ENCODE measurements at places on chromosomes 16 and 17. TPM values are rescaled to one million over a fixed set of nuclear protein-coding genes. Genes with fewer than 3 reads are reported as not detected.

IFT20 gene
- 60.8 TPM for total RNA-seq

DNA sequence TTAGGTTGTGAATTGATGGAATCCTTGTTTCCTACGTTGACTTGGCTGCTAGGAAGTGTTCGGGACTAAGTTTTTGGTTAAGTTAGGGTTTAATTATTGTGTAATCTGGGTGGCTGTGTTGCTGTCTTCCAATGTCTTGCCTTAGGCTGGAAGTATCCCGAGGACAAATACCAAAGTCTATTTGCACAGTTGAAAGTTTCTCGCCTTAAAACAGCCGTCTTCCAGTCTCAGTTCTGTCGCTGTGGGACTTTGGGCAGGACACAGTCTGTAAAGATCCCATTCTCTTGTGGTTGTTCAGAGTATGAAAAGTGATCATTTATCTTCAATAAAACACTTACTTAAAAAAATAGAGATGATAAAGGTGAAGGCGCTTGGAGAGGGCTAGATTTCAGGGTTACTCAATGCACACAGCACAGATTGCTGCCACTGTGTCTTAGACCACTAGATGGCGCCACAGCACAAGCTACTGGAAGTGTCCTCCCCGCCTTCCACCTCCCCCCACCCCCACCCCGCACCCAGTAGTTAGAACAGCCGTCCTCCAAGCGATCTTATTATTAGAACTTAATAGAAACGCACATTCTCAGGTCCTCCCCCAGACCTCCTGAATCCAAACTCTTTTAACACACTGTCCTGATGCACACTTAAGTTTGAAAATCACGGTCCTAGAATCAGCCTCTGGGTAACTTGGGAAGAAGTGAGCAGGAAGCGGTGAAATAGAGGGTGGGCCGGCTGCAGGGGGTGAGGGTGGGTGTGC, 45.8 kb downstream of the AKAP1 start:
- no peak for DNase-seq

DNA sequence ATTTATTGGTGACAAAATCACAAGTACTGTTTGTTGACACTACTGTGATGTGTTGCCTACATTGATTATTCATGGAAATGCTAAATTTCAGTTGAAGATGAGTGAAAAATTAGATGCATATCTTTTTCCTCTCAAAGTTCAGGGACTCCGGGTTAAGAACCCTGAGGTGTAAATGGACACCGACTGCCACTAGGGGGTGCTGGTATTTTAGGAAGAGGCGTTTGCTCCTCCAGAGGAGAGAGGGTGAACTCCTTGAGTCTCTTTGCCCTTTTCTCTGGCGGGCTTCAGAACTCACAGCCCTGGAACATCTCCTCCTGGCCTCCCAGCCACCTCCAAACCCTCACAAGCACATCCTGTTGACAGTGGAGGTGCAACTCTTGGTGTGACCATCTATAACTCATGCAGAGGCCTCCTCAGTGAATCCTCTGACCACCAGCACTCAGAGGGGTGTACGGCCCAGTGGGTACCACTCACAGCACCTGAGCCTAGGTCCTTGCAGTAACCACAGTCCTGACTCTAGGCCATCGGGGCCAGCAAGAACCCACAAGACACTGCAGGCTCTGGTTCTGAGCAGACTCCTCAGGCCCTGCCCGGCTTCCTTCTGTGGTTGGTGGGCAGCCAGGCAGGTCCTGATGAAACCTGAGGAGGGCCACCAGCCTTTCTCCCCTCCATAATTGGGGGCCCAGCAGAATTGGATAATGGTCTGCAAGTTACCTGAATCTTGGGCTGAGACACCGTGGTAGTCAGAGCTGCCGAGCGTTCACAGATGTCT, 26.2 kb upstream of the PIK3R5 start:
- DNase-seq = no peak

- no peak for DNase-seq
Measured at GRCh38 chr17:32349503-32349853, 479 bp upstream of the ZNF207 start.

DNA sequence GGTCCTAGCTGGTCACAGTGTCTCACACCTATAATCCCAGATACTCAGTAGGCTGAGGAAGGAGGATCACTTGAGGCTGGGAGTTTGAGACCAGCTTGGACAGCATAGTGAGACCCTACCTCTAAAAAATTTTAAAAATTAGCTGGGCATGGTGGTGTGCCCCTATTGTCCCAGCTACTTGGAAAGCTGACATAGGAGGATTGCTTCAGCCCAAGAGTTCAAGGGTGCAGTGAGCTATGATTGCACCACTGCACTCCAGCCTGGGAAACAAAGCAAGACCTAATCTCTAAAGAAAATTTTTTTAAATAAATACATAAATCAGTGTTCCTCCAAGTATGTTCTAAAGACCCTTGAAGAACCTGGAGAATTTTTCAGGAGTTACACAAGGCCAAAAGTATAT, 50.6 kb upstream of the GNAO1 start:
- no peak for DNase-seq

GRCh38 chr17:65231662-65232335, 94.6 kb downstream of the RGS9 start:
- DNase-seq = no peak

EXOC3L1 gene
- 15.6 TPM for total RNA-seq

MMP25 gene
- 41.4 TPM for total RNA-seq

- peak; percentile 95 for DNase-seq
Measured at GRCh38 chr16:726438-727290, at the start of the genes CCDC78 and HAGHL. TSS of gene CCDC78 (minus strand) at chr16:726443. CDS start at chr16:726367, 76 bp downstream. TSS of gene HAGHL (plus strand) at chr16:727106. CDS start at chr16:727510, 404 bp downstream.

DNA sequence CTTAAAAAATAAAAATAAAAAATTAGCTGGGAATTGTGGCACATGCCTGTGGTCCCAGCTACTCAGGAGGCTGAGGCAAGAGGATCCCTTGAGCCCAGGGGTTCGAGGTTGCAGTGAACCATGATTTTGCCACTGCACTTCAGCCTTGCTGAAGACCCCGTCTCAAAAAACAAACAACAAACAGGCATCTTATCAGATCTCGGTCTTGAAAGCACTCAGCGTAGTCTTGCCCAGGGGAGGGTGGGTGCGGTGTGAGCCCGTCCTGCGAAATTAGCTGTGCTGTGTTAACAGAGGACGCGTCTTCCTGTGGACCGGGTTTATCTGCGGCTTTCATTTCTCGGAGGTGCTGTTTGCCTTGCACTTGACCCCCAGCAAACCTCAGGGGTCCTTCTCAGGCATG, 5.4 kb downstream of the GAA start:
- no peak for DNase-seq

SEBOX gene
- total RNA-seq = not detected

DNA sequence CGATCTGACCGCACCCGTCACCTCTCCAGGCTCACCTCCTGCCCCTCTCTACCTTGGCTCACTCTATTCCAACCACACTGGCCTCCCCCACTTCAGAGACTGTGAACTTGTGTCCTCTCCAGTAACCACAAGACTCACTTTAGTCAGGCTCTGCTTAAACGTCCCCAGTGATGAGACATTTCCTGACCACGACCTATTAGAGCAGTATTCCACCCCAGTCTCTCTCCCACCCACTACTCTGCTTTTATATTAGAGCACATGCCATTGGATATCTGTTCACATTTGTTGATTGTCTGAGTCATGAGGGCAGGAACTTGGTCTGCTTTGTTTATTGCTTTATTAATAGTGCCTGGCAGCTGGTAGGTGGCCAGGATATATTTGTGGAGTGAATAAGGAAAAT, 20.1 kb downstream of the COX11 start:
- no peak for DNase-seq

GRCh38 chr17:30191072-30191471, 44.4 kb downstream of the SLC6A4 start:
- no peak for DNase-seq

TEDC2 gene
- total RNA-seq = 1.4 TPM

DNA sequence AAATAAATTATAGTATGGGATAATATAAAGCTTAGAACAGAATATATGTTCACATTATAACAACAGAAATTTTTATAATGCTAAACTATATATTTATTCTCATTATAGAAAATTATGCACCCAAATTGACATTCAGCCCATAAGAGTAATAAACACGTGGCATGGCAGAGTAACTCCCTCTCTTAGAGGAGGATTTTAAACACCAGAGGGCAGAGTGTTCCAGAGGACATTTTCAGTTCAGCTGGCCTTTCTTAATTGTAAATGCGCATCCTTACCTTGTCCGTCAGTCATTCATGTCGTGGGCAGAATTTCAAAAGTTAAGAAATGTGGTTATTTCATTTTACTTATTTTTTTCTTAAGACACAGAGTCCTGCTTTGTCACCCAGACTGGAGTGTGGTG, 147.1 kb downstream of the TANC2 start:
- DNase-seq = no peak

DNA sequence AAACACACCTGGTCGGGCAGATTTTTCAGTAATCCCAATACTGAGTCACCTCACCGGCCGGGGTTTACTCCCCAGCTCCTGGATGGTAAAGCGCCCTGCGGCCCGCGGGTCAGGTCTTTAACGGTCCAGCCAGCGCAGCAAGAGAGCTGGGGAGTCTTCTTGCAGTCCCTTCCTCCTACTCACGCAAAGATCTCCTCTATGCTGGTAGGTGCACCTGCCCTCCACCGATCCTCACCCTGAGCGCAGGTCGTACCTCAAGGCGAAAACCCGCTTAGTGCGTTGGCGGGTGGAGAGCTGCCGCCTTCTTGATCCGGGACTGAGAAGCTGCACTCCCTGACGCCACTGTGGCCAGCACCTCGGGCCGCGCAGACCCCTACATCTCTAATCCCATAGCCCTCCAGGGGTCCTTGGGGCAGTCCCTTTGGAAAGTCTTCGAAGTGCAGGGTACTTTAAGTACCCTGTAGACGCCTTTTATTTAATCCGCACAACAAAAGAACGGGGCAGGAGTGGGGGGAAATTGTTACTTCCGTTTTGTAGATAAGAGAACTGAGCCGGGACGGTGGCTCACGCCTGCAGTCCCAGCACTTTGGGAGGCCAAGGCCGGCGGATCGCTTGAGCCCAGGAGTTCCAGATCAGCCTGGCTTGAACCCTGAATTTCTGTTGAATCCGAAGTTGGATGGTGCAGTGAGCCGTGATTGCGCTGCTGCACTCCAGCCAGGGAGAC, 10.4 kb upstream of the HOXB13 start:
- DNase-seq = no peak

- no peak for DNase-seq
Measured at GRCh38 chr16:86966777-86967176, 350.4 kb downstream of the C16orf95 start.

LGALS9B gene
- total RNA-seq = 3.0 TPM

ASPA gene
- 1.7 TPM for total RNA-seq

EPN2 gene
- total RNA-seq = 49.7 TPM

FGF11 gene
- total RNA-seq = 0.57 TPM

KRT33A gene
- total RNA-seq = not detected

UTS2R gene
- not detected for total RNA-seq

DNA sequence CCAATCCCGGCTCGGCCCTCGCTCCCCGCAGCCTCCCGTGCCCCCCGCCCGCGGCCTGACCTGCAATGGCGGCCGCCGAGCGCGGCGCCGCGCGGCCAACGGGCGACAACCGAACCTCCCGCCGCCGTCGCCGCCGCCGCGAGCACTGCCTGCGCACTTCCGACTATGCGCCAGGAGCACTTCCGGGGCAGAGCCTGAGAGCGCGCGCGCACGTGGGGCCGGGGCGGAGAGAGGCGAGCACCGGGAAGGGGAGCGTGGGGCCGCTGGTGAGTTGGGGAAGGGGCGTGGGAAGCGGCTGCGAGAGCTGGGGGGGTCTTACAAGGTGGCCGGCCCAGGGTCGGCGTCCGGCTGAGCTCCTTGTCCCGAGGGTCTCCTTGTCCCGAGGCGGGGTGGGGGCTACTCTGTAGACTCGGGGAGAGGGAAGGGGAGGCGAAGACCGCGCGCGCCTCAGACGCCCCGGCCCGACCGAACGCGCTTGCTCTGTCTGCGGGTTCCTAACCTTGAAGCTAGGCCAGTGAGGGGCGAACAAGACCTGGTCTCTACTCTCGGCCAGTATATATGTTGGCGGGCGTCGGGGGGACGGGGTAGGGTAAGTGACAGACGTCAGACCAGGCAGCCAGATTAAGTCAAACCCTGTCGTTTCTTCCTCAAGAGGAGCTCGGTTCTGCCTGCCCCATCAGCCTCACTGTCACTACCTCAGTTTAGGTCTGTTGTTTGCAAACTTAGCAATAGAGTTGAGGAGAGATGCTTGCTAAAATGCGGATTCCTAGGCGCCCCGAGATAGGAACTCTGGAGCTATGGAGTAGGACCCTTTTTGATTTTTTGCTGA, at the start of the genes CHTF8 and UTP4:
Gene CHTF8, minus strand, starts transcription at position 165 of the 829 bp plus-strand sequence. CDS start 11,130 bp downstream, outside the sequence.
Gene UTP4, plus strand, starts transcription at position 226 of the 829 bp plus-strand sequence. CDS start 811 bp downstream, outside the sequence.
- peak; percentile 98 for DNase-seq

DNA sequence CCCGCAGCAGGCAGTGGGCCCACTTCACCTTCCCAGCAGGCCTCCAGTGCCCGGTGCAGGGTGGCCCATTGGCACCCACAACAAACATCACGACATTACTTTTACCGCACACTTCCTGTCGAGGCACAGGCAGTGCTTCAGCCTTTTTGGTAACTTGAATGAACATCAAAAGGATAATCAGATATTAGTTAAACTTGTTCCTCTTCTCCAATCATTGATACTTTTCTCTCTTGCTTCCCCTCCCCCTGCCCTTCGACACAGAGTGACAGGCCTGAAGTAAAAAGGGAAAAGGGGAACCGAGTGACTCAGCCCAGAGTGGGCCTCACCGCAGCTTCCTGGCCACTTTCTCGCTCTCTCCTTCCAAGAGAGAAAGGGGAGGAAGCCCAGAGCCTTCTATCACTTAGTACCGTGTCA, 507.0 kb downstream of the MAF start:
- peak; percentile 35 for DNase-seq

- no peak for DNase-seq
Measured at GRCh38 chr16:14446796-14447195, 183.3 kb downstream of the PARN start.

- no peak for DNase-seq
Measured at GRCh38 chr17:53462393-53462811, 360.3 kb upstream of the KIF2B start.

Data from upper lobe of left lung (tissue), 6 donors.